ENCODE measurements at places on chromosomes 13 and 19. TPM values are rescaled to one million over a fixed set of nuclear protein-coding genes. Genes with fewer than 3 reads are reported as not detected.

- H3K36me3 ChIP-seq, result no peaks in the 10 kb centered on the region
- H3K4me3 ChIP-seq, result no peak overlapping the region
- no peak overlapping the region for H3K27ac ChIP-seq
- H3K27me3 ChIP-seq, result peaks cover 37% of the 10 kb centered on the region
- DNase-seq, result peak; percentile 53
- peaks cover 30% of the 10 kb centered on the region for H3K4me1 ChIP-seq
Observed at GRCh38 chr19:6528544-6529121, 2.2 kb upstream of the TNFSF9 start.

DNA sequence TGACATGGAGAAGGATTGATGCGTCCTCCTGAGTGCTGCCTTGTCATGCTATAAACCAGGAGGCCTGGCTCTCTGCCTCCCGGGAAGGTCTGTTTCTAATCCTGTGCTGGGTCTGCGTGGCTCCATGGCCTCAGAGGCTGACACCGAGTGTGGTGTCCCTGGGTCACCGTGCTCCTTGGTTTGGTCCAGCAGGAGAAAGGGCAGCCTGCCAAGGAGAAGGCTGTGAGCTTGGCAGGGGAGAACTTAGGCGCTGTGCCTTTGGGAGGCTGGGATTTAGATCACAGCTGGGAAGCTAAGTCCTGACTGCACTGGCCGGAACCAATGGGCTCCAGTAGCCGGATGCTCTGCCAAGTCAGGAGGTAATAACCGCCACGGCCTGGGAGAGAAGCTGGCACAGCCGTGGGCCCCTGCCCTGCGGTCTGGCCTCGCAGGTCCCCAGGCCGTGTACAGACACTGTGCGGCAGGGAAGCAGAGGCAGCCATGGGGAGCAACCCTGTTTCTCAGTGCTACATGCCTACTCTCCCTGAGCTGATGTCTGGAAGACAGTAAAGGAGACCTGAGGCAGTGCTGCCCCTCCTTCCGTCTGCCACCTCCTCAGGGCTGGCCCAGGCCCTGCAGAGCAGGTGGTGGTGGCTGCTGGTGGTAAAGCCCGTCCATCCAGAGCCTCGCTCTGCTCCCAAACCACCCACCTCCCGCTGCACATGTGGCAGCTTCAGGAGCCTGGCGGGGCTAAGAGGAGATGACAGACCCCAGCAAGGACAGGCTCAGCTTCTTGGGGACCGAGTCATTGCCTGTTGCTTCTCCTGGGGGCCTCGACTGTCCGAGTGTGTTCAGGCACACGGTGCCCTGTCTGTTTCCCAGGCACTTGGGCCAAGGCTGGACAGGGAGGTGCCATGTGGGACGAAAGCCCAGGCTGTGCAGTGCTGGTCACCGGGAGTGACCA is 44.9 kb downstream of the C13orf46 start:
- no peak overlapping the region for H3K27ac ChIP-seq
- H3K36me3 ChIP-seq, result no peaks in the 10 kb centered on the region
- no peaks in the 10 kb centered on the region for H3K27me3 ChIP-seq

GRCh38 chr19:10642473-10643171 is 11.5 kb upstream of the ILF3 start:
- DNase-seq, result no peak
- H3K4me1 ChIP-seq, result peaks cover 19% of the 10 kb centered on the region

DAND5 gene
- 0.28 TPM for total RNA-seq

DNA sequence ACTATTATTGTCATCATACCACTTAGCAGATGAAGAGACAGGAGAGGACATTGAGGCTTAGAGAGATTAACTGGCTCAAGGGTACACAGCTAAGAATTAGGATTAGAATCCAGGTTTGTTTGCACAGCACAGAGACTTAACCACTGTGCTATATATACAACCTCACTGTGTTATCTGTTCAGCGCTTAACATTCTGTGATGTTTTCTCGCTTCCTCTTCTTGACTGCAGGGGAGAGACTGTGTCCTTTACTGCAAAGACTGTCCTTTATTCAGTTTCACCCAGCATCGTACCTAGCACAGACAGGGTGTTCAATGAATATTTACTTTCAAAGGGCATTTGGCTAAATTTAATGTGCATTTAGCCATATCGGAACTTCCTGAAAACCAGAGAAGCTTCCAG is 54.9 kb upstream of the PCDH8 start:
- peaks cover 7% of the 10 kb centered on the region for H3K27me3 ChIP-seq
- H3K27ac ChIP-seq, result no peak overlapping the region
- no peak overlapping the region for H3K4me3 ChIP-seq
- DNase-seq, result no peak
- no peaks in the 10 kb centered on the region for H3K36me3 ChIP-seq
- peaks cover 90% of the 10 kb centered on the region for H3K4me1 ChIP-seq

DNA sequence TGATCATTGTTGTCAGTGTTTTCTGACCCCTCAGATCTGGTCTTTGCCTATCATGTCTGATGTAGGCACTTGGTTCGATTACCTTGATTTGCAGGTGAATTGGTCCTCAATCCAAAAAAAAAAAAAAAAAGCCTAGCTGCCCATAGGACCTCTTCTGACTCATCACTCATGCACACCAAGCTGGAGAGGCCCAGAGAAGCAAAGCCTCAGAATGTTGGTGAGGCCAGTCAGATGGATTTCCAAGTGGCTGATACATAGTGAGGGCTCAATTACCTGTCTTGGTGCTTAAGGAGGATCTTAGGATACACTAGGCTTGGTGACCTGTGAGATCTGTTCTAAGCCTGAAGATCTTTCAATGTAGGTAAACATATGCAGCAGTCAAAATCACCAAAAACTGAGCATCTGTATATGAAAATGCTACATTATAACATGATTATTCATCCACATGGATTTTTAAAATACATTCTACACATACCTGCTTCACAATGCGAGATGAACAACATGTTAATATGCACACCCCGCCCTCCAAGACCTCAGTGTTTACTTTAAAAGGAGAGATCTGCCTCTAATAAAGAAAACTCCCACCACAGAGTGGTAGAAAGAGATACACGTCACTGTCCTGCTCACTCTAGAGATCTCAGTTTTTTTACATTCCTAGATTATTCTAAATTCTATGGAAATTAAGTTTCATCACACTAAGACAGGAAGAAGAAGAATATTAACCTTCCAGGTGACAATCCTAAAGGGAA is 79.9 kb upstream of the RAP2A start:
- H3K27ac ChIP-seq, result no peak overlapping the region
- no peak for DNase-seq
- H3K36me3 ChIP-seq, result no peaks in the 10 kb centered on the region
- 0 out of 2 replicates have a peak, but pooled peaks cover 6% of the 10 kb centered on the region for H3K4me1 ChIP-seq
- no peak overlapping the region for H3K4me3 ChIP-seq

RASIP1 gene
- total RNA-seq, result 14.8 TPM

ZNF865 gene
- 12.1 TPM for total RNA-seq

- no peak overlapping the region for H3K4me3 ChIP-seq
- peaks cover 9% of the 10 kb centered on the region for H3K4me1 ChIP-seq
- no peak overlapping the region for H3K27ac ChIP-seq
Observed at GRCh38 chr13:45838171-45838745, 13.3 kb downstream of the SIAH3 start.

Data from GM23338 (cell line).